Cardiac muscle cell (in vitro differentiated cells and primary cell): ENCODE measurements at places on chromosomes 3 and 15. TPM values are rescaled to one million over a fixed set of nuclear protein-coding genes. Genes with fewer than 3 reads are reported as not detected.

- H3K27ac ChIP-seq, result no peak overlapping the region
- H3K36me3 ChIP-seq, result no peaks in the 10 kb centered on the region
- H3K27me3 ChIP-seq, result no peaks in the 10 kb centered on the region
- no peak overlapping the region for H3K4me3 ChIP-seq
- DNase-seq, result peak; percentile 69
Measured at GRCh38 chr3:111080413-111080812, 8.8 kb downstream of the NECTIN3 start.

GRCh38 chr15:77535845-77536244 is 96.9 kb downstream of the LINGO1 start:
- H3K4me3 ChIP-seq, result no peak overlapping the region
- H3K4me1 ChIP-seq, result peaks cover 14% of the 10 kb centered on the region
- no peak overlapping the region for H3K27ac ChIP-seq
- H3K36me3 ChIP-seq, result no peaks in the 10 kb centered on the region
- no peaks in the 10 kb centered on the region for H3K27me3 ChIP-seq

- DNase-seq, result no peak
- no peak overlapping the region for H3K27ac ChIP-seq
- no peaks in the 10 kb centered on the region for H3K4me1 ChIP-seq
- no peak overlapping the region for H3K4me3 ChIP-seq
- H3K27me3 ChIP-seq, result no peaks in the 10 kb centered on the region
- H3K36me3 ChIP-seq, result no peaks in the 10 kb centered on the region
Measured at GRCh38 chr3:19229086-19229485, 80.8 kb downstream of the KCNH8 start.

- no peak for DNase-seq
- H3K36me3 ChIP-seq, result peaks cover 2% of the 10 kb centered on the region
- no peaks in the 10 kb centered on the region for H3K4me1 ChIP-seq
- H3K27ac ChIP-seq, result no peak overlapping the region
Measured at GRCh38 chr3:66242788-66243464, 22.1 kb downstream of the SLC25A26 start.

- H3K27ac ChIP-seq, result no peak overlapping the region
- no peaks in the 10 kb centered on the region for H3K4me1 ChIP-seq
- no peak for DNase-seq
- H3K4me3 ChIP-seq, result no peak overlapping the region
Measured at GRCh38 chr3:31903686-31904431, 77.2 kb downstream of the OSBPL10 start.

The GPR62 gene
- total RNA-seq, result 0.42 and 1.1 TPM in 2 replicates

The PTH1R gene
- 101 and 121 TPM in 2 replicates for total RNA-seq
